NCI-H1092 (cell line): ENCODE measurements at places on chromosomes 3 and 15.

DNA sequence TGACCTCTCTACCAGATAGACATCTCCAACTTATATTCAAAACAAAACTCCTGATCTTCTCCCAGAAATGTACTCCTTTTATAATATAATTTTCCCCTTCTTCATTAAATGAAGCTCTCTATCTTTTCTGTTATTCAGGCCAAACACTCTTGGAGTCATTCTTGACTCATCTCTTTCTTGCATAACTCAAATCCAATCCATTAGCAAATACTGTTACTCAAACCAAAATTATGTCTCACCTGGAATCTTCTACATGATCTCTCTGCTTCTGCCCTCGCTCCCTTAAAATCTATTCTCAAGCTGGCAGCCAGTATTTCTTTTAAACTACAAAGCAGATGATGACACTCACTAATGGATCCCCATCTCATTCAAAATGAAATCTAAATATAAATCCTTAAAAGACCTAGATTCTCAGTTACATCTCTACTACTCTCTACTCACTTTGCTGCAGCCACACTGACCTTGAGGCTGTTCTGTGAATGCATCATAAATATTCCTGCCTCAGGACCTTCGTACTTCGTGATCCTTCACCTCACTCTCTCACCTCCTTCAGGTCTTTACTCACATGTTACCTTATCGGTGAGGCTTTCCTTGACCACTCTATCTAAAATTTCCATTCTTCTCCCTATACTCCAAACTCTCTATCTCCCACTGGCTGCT is 160.9 kb downstream of the TBC1D5 start:
- DNase-seq = no peak

DNA sequence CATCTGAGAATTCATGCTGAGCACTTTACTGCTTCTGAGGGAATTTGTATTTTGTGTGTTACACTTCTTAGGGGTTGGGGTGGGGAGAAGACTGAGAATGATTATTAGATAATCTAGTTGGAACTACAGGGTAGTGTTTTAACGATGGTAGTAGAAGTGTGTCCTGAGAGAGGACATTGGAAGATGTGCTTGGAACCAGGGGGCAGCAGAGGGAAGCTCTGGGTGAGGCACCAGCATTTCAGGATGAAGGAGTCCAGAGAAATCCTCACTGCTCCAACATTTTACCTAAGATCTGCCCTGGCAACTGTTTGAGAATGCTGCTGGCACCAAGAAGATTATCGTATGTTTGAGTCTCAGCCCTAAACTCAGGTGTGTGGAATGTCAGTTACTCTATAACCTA is 145.5 kb downstream of the SQOR start:
- no peak for DNase-seq

GRCh38 chr3:88211096-88211890 is 61.5 kb downstream of the C3orf38 start:
- DNase-seq = no peak

DNA sequence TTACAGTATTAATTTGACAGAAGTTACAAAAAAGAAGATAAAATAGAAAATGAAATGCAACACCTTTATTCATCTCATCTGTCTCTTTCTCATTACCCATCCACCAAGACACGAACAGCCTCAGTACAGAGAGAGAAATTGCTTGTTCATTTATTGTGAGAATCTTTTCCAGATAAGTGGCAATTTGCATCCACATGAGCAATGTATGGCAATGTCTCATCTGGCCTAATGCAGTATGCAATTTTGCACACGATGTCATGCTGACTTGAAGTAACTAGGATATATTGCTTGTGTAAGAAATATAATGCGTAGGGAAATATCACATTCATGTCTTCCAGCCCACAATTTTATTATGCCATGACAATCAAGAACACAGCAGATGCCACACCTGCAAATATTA is 866.9 kb downstream of the ROBO1 start:
- no peak for DNase-seq

GRCh38 chr15:70869346-70869745 is 15.4 kb upstream of the LARP6 start:
- DNase-seq = no peak

DNA sequence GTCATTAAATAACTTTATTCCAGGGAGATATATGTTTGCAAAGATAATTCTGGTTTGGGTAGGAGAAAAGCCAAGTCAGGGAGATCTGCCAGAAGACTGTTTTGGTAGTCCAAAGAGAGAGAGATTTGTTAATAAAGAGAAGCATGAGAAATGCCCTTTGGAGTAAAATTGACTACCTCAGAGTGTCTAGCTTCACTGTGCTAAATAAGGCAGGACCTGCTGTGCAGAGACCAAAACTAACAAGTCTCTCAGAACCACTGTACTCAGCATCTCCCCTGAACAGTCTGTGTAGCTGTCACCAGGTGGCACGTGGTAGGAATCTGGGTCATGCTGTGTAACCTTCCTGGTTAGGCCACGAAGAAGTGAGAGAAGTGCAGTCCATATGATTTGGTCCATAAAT is 31.6 kb upstream of the SLC35G2 start:
- no peak for DNase-seq

DNA sequence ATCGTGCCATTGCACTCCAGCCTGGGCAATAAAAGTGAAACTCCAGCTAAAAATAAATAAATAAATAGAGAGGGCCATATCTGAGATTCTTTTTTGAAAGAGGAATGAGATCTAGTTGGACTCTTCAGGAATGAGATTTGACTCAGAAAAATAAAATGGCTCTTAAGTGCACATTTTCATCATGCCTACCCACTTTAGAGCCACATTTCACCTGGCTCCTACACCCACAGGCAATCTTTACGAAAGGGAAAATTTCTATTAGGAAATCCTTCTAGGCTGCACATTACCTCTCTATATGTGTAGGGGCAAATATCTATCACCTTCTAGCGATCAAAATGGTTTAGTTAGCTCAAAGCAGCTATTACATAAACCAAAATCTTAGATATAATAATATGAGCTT is 16.9 kb upstream of the NLGN1 start:
- no peak for DNase-seq

DNA sequence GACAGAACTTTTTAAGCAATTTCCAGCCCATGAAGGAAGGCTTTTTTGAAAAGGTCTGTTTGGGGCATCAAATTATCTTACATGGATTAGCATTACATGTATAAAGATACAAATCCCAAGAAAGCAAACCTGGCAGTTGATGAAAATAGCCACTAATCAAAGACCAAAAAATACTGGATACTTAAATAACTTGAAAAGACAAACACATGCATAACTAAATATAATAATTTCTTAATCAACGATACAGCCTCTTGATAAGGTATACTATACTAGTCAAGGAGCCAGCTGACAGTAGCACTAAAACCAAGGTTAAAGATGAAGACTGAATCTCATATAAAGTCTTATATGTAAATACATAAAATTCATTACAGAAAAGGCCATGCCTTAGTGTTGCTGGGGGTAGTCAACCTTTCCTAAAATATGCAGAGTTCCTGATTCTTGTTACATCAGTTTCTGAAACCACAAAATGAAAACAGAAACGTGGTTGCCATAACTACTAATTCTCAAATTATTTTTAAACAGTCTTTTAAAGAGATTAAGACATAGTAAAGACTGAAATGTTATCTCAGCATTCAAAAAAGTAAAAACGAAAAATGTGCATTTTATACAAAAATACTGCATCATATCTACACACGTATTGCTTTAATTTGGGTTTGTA is 2.0 kb downstream of the ANKRD28 start:
- no peak for DNase-seq

GRCh38 chr15:70853973-70854665 is at the start of gene LARP6:
LARP6 (minus strand) TSS chr15:70854157; CDS start chr15:70854088, 69 bp downstream.
- DNase-seq = no peak

DNA sequence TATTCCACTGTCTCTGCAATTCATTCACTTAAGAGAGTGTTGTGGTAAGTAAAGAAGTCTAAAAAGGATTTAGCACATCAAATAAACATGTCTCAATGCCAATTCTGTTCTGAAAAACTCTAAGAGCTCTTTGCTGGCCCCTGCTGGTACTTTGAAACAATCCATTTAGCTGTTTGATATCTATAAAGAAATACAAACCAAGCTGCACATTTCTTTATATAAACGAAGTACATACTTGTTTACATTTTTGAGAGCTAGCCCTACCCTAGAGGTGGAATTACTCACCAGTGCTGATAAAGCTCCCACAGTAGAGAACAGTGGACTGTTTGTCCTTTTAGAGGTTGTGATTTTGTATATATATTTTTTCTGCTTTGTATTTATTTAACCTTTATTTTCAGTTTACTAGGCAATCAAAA is 75.5 kb downstream of the NEDD4 start:
- no peak for DNase-seq

- no peak for DNase-seq
These were observed 61.7 kb downstream of the TAMM41 start for GRCh38 chr3:11784971-11785377.

DNA sequence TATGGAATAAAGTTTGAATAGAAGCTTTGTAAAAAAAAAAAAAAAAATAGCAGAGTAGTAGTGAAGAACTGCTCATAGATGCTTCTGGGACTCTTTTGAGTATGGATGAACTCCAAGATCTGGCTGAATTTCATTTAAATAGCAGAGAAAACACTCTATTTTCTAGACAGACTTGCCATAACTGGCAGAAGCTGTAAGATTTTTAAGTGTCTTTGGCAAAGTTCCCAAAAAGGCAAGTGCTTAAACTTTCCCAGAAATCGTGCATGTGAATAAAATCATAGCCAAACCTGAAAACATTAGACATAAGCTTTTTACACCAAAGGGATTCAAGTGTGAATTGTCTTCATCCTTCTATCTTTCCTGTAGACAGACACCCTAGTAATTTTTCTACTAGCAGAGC is 110.3 kb upstream of the MITF start:
- no peak for DNase-seq

GRCh38 chr15:98689431-98689861 is 41.1 kb downstream of the IGF1R start:
- no peak for DNase-seq

GRCh38 chr3:146308222-146308621 is 57.3 kb upstream of the PLSCR4 start:
- DNase-seq = no peak

DNA sequence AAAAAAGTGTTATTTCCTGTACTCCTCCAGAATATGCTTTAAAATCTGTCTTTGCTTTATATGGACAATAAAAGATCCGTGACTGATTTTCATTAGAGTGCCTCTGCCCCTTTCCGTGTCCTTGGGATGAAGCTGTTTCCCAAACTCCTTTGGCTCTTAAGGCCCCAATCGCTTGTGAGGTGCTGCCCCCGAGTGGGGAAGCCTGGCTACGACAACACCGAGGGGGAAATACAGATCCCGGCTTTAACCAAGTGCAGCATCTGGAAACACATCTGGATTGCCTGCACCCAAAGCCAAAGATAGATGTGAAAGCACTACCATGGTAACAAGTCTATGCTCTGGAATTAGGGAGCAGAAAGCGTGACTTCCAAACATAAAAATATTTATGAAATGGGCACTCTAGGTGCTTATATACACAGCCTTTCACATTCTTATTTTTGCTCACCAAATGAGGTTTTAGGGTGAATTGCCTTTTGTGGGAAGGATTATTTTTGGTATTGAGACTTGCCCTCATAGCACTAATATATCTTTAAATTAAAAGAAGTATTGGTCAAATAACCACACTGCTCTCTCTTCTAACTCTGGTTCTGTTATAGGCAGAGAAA is 40.6 kb upstream of the ADCY5 start:
- peak; percentile 31 for DNase-seq

- DNase-seq = no peak
These were observed 58.2 kb downstream of the FGD5 start for GRCh38 chr3:14876921-14877333.

- DNase-seq = no peak
These were observed 159.1 kb upstream of the PDZRN3 start for GRCh38 chr3:73783811-73784210.

- DNase-seq = no peak
These were observed 129.8 kb downstream of the NR1I2 start for GRCh38 chr3:119911748-119912147.

DNA sequence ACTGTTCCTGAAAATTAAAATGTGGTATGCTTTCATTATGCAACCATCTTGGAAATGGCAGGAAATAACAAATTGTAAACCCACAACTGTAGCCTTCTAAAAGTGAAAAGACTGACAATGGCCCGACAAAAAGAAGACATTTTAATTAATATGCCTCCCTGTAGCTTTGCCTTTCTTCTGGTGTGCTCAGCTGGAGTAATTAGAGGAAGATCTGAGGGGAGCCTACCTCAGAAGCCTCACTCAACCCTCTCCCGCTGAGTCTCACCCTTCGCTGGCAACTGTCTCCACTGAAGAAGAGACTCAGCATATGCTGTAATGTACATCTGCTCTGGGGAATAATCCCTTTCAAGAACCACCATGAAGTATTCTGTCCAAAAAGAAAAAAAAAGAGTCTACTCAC is 104.7 kb upstream of the SETMAR start:
- DNase-seq = no peak

- peak; percentile 35 for DNase-seq
These were observed 84.5 kb upstream of the SYNPR start for GRCh38 chr3:63193647-63194046.

- DNase-seq = no peak
These were observed 119.8 kb downstream of the SUCLG2 start for GRCh38 chr3:67534594-67534993.

GRCh38 chr15:38828031-38828532 is 263.5 kb upstream of the RASGRP1 start:
- DNase-seq = no peak

DNA sequence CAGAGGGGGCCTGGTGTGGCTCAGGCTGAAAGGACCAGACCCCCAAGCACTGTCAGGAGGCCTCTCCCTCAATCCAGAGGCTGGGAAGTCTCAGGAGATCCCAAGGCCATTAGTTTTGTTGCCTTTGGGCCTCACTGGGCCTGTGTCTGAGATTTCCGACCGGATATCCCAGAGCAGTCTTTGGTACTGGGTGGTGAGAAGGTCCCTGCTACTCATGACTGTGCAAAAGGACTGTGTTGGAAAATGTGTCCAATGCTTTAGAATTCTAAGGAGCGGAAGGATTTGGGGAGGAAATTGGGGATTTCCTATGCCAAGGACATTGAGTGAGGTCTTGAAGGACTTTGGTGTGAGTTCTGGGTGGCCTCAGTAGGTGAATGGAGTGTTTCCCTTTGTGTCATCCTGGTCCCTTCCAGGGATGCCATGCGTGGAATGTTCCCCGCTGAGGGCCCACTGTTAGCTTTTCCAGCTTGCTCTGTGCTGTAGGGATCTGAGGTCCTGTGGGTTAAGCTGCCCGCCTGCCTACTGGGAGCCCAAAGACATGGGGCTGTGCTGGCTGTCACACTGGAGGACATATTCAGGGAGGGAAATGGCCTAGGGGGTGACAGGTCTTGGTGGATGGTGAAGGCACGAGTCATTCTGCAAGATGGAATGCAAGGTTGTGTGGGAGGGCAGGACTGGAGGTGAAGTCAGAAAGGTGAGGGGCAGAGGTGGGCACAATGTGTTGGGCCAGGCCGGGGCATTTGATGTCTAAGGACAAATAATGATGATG is 16.4 kb downstream of the SMAD6 start:
- no peak for DNase-seq

DNA sequence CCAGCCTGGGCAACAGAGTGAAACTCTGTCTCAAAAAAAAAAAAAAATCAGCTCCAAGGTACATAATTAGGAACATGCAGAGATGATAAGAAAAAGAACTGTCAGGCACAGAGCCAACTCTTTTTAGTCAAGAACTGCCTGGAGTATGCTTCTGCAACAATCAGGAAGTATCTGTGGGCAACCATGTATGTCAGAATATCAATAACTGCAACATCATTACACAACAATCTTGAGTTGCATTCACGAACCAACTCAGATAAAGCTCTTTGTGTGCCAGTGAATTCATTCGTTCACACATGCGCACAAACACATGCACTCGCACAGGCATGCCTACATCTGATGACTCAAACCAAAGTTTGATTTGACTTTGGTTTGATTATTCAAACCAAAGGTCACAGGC is 32.1 kb downstream of the EFHB start:
- DNase-seq = no peak
